ENCODE measurements at places on chromosomes 16 and 17.
A peak's percentile ranks its signal among the peaks of the same experiment; 100 is the strongest.

- DNase-seq, result no peak
These were observed 927.6 kb upstream of the CDH8 start for GRCh38 chr16:62963846-62964245.

GRCh38 chr16:65034915-65035314 is 86.9 kb downstream of the CDH11 start:
- DNase-seq, result no peak

- no peak for DNase-seq
These were observed 58.1 kb upstream of the GOT2 start for GRCh38 chr16:58792188-58792587.

DNA sequence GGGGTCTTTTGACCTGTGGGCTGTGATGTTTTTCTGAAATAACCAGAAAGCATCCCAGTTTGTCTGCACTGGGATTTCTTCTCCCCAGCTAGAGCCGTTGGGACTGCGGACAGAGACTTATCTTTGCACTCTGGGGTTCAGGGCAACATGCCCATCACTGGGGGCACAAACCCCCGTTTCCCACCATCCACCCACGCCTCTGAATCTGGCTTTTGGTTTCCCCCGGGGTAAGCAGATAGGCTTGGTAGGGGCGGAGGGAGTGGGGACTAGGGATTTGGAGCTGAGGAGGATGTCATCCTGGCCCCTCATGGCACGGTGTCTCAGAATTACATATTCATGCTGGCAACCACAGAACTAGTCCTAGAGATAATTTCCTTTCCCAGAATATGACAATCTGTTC is 68.6 kb downstream of the CCDC182 start:
- DNase-seq, result no peak

- DNase-seq, result no peak
These were observed 23.6 kb upstream of the MRPS23 start for GRCh38 chr17:57873261-57874057.

GRCh38 chr16:56748826-56749225 is 18.9 kb downstream of the NUP93 start:
- no peak for DNase-seq

GRCh38 chr17:47757386-47757785 is 24.4 kb downstream of the TBX21 start:
- DNase-seq, result no peak

DNA sequence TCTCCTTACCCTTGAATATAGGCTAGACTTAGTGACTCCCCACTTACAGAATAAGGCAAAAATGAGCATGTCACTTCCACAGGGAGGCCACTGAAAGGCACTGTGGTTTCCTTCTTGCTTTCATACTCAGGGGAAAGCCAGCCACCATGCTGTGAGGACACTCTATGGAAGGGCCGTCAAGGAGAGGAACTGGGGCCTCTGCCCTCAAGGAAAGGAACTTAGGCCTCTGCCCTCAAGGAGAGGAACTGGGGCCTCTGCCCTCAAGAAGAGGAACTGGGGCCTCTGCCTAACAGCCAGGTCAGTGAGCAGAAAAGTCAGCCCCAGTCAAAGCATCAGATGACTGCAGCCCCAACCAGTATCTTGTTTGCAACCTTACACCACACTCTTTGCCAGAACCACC is 30.1 kb downstream of the VPS35 start:
- DNase-seq, result no peak

GRCh38 chr17:8125154-8125946 is 1.4 kb upstream of the HES7 start:
- DNase-seq, result peak; percentile 75

- DNase-seq, result no peak
These were observed 8.5 kb upstream of the ZC3H7A start for GRCh38 chr16:11805556-11805955.

GRCh38 chr17:81341516-81342268 is 46.6 kb upstream of the SLC38A10 start:
- DNase-seq, result no peak

- DNase-seq, result no peak
These were observed 9.0 kb upstream of the SLFN12L start for GRCh38 chr17:35546487-35546886.

- no peak for DNase-seq
These were observed 102.5 kb downstream of the RBFOX3 start for GRCh38 chr17:79508291-79508716.

All from activated T-helper 1 cell treated with Interleukin-2 at 50 U/mL for 16 hours (primary cell).